ENCODE measurements at places on chromosomes 11 and 22. TPM values are rescaled to one million over a fixed set of nuclear protein-coding genes. Genes with fewer than 3 reads are reported as not detected.

Gene GTSE1
- 9.2 TPM for total RNA-seq

Gene BCO2
- not detected for total RNA-seq

Gene C11orf91
- total RNA-seq = not detected

Gene TRIM68
- 6.7 TPM for total RNA-seq

Gene TBX1
- total RNA-seq = 34.4 TPM

Gene TRPM5
- not detected for total RNA-seq

Gene SCN4B
- 1.6 TPM for total RNA-seq

Gene MB
- not detected for total RNA-seq

Gene CDC42BPG
- 15.9 TPM for total RNA-seq

Gene BCL2L13
- 41.6 TPM for total RNA-seq
